ENCODE measurements at places on chromosomes 1 and 21.

GRCh38 chr1:39776400-39776713 is 5.2 kb upstream of the OXCT2 start:
- DNase-seq = no peak

DNA sequence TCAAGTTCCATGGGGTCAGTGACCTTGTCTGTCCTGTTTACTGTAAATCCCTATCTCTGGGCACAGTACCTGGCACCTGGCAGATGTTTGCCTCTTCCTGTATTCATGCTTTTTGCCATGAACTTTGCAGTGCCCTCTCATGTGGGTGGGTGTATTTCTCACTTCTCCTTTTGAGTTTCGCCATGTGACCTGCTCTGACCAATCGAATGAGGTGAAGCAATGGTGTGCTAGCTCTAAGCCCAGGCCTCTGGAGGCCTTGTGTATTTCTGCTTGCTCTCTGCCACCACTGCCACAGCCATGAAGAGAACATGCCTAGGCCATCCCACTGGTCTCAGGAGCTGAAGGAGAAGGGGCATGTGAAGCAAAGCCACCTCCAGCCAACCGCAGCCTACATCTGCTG is 185.5 kb upstream of the ZC3H12A start:
- DNase-seq = no peak

DNA sequence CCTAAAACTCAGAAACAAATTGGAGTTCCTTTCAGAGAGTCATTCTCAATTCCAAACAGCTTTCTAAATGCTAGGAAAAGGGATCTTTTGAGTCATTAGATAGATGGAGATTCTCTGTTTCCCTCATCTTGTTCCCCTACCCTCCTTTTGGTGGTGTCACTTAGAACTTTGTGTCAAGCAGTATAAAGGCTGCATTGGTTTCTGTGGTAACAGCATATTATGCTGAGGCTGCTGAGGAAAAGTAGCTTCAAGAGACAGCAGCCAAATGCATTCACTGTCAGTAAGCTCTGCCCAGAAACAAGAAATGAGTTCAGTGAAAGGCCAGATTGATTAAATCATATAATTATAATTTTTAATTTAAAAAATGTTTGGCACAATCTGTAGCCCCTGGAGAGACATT is 144.1 kb downstream of the LRRC40 start:
- DNase-seq = no peak

- no peak for DNase-seq
Measured at GRCh38 chr1:228008391-228009115, 1.8 kb downstream of the WNT3A start.

DNA sequence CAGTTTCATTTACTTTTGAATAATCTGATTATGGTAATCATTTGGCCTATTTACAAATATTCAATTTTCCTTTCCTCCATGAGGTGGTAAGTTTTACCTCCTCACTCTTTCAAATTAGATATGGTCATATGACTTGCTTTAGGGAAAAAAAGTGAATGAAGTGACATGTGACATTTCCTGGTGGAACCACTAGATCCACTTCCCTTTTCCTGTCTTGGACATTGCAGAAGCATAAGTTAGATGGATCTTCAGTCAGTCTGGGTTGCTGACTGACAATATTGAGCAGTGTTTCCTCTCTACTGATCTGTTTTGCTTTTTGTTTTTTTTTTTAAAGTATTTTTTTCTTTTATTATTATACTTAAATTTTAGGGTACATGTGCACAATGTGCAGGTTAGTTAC is 481.1 kb upstream of the PTBP2 start:
- no peak for DNase-seq

DNA sequence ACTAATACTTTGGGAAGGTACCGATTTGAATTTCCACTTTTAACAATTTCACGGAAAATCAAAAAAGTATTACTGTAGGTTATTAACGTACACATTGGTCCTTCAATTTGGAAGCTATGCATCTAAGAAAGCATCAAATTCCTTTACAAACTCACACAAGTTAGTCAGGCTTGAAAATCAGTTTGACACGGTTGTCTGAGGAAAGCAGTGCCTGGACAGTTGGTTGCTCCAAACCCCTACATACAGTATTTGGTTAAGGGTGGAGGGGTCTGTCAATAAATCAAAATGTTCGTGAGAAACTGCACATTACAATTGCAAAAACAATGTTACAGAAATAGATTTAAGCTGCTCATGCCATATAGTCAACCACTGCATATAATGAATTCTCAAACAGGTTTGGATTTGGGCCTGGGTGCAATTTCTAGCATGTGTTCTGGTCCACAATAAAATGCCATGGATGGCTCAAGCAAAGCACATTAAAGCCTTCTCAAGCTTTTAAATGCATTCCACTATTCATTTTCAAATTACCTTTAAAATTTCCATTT is 19.9 kb upstream of the RBM34 start:
- DNase-seq = no peak

DNA sequence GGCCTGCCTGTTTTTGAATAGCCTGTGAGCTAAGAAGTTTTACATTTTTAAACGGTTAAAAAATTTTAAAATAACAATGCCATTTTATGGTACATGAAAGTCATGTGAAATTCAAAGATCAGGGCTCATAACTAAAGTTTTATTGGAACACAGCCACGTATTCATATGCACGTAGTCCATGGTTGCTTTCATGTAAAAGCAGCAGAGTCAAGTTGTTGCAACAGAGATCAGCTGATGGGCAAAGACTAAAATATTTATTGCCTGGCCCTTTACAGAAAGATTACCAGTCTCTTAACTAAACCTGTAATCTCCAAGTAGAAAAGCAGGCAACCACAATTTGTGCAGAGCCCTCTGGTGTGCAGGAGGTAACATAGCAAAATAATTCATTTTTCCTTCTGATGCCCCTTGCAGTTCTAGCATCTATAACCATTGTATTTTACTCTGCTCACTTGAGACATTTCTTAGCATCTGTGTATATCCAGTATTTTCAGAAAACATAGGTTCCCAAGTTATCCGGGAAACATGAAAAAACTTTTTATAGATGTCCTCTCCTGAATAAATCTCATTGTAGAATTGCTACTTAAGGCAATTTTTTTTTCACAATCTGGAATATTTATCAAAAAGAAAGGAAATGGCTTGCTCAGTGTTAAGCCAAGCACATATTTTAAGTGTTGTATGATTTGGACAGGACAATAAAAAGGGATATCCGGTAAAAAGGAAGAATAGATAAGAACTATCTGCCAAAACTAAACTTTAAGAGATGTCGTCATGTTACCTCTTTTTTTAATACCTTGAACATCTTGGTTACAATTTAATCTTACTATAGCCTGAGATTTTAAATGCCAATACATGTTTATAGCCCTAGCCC is 430.8 kb downstream of the PLPP3 start:
- peak; percentile 19 for DNase-seq

DNA sequence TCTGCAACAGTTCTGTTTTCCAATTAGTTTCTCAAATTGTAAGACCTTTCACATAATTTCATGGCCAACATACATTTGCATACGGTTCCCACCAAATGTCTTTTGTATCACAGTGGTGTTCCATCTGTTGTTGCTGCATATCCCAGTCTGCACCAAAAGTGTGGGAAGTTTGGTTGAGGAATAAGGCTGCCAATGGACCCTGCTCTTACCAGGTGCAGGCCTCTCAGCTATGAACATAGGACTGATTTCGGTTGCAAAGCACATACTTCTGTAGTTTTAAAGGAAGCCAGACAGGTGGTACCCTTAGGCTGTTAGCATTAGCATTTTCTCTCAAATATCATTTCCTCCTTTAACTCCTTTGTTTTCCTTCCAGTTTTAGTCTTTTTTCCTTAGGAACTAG is 33.8 kb downstream of the ADGRL4 start:
- no peak for DNase-seq

DNA sequence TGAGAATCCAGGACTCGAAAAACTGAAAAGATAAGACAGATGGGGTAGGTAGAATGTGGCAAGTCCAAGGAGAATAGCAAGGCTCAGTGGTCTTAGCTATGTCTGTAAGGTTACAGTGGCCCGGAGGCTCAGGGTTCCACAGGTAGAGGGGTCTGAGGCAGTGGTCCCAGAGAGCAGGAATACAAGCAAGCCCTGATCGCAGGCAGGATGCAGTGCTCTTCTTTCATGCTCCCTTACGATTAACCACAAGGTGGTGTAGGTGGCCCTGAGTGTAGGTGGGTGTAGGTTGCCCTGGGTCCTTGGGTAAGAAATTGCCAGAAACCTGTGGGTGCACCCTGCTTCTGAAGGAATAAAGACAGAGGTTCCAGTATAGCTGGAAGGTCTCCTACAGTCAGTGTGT is 99.1 kb upstream of the RAB3GAP2 start:
- DNase-seq = no peak

- DNase-seq = no peak
Measured at GRCh38 chr1:29747196-29747595, 510.9 kb downstream of the PTPRU start.

DNA sequence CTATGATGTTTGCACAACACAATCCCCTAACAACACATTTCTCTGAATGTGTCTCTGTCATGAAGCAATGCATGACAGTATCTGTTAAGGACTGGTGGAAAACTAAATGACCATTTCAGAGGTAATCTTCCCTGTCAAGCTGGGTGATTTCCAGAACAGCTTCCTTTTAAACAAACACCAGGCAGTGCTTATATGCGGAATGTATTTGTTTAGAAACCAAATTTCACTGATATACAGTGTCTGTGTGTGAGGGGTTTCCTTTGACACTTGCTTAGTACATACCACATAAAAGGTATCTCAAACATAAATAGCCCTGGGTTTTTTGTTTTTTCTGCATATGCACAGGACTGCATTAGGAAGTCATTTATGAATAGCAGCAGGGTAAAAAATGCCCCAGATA is 95.6 kb downstream of the TGFBR3 start:
- no peak for DNase-seq

DNA sequence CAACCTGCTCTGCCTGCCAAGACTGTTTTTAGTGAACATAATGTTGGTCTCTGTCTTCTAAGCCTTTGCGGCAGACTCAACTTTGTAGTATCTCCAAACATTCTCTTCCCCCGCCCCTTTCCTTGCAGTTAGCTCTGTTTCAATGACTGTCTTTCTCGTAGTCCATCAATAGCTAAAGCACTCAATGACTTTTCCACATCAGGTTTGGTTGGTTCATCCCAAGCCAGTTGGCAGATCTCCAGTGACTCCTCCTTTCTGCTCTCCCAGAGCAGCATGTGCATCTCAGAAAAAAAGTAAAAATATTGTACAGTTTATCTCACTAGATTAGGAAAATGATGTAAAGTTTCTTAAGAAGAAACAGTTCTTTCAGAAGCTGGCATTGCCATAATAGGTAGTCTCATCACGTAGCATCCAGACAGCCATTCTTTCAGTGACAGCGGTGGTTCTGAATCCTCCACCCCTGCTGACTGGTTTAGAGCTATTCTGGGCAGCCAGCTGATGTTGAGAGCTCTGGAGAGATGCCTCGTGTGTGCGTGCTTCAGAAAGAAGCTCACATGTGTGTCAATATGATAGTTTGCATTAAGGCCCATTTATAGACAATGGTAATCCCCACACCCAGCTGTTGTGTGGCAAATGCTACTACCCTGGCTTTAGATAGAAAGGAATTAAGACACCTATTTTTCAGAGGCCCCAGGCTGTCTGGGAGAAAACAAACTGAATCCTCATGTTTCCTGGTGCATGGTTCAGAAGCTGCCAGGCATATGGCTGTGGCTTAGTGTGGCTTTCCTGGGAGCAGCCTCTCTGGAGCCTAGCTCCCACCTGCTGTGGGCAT is 53.2 kb downstream of the CNN3 start:
- peak; percentile 39 for DNase-seq

DNA sequence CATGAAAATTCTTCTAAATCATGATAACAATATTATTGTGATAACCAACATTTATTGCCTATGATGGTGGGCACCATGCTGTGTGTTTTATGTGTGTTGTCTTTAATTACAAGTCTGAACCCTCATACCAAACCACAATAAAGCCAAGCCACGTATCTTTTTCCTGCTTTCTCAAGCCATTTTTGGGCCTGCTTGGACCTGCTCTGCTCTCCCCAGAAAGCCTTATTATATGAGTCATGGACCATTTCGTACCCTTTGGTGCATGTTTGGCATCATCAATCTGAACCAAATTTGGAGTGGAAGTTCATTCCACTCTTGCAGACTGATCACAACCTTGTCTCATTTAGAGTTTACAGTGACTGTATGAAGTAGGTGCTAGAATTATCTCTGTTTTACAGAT is 87.3 kb upstream of the CD53 start:
- DNase-seq = no peak

DNA sequence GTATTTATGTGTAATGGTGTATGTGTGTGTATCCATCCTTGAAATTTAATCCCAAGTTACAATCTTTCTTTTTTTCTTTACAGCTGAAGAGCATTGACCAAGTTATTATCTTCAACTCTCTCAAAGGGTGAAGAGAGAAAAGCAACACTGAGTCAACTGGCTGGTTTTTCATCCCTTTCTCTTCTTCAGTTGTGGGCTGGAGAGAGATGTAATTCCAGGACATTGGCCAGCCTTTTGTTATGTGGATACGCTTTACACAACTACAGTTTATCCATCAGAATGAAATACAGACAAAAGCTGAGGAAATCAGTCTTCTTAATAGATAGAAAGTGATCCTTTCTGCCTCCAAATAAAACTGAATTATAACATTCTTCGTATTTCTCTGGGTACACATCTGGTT is 357.0 kb upstream of the NCAM2 start:
- no peak for DNase-seq

DNA sequence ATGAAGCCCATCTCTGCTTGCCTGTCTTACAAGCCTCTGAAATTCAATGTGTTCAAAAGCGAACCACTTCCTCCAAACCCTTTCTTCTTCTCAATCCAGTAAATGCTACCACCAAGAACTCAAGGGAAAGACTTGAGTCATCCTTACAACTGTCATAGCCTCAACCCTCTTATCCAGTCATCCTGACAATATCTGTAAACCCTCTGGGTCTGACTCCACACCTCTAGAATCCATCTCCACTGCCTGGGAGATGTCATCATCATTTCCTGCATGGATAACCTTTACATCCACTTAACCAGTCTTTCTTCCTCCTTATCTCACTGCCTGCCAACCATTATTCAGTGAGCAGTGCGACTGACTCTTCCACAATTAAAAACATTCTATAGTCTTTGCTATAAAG is 441.1 kb downstream of the SETD4 start:
- peak; percentile 68 for DNase-seq

DNA sequence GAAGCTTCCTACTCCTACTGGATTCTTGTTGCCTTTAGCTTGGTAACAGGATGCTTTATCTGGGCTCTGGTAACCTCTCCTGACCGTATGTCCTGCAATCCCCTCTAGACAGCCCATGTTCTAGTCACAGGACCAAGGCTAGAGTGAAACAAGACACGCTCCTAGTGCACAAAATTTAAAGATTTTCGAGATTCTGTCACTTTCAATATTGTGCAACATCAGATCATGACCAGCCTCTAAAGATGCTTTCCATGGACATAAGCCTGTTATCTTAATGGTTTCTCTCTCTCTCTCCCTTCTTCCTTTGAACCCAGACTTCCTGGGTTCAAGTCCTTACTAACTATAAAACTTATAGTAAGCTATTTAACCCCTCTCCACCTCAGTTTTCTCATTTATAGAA is 1.6 kb upstream of the LY9 start:
- no peak for DNase-seq

- DNase-seq = no peak
Measured at GRCh38 chr1:193629875-193630274, 443.5 kb upstream of the B3GALT2 start.
